ENCODE measurements at places on chromosomes 2 and 18. TPM values are rescaled to one million over a fixed set of nuclear protein-coding genes. Genes with fewer than 3 reads are reported as not detected.

ASXL3 gene
- 4.2 TPM for total RNA-seq

- no peaks in the 10 kb centered on the region for H3K4me1 ChIP-seq
- H3K27ac ChIP-seq, result no peak overlapping the region
- DNase-seq, result no peak
- H3K36me3 ChIP-seq, result no peaks in the 10 kb centered on the region
Measured at GRCh38 chr2:19026261-19026660, 332.2 kb downstream of the OSR1 start.

DNA sequence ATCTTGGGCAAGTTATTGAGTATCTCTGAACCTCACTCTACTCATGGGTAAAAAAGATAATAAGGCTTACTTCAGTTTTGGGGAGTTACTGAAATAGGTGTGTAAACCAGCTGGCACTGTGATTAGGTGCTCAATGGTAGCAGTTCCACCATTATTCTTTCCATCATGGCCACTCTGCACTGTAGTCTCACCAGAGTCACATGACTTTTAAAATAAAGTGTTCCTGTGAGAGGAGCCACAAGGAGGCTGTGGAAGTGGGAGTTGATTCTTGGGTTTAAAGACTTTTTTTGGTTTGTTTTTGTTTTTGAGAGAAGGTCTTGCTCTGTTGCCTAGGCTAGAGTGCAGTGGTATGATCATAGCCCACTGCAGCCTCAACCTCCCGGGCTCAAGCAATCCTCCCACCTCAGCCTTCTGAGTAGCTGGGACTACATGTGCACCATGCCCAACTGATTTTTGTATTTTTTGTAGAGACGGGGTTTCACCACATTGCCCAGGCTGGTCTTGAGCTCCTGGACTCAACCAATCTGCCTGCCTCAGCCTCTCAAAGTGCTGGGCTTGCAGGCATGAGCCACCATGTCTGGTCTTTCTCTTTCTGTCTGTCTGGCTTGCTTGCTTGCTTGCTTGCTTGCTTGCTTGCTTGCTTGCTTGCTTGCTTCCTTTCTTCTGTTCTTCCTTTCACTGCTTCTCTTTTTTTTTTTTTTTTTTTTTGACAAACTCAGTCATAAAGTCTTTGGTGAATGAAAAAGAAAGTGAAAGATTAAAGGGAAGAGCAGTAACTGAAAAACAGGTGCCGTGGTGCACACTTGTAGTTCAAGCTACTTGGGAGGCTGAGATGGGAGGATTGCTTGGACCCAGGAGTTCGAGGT is 21.2 kb upstream of the ACVR1 start:
- no peak for DNase-seq
- no peak overlapping the region for H3K4me3 ChIP-seq
- no peaks in the 10 kb centered on the region for H3K36me3 ChIP-seq

GRCh38 chr2:66032226-66032775 is 402.6 kb upstream of the MEIS1 start:
- no peaks in the 10 kb centered on the region for H3K4me1 ChIP-seq
- H3K4me3 ChIP-seq, result no peak overlapping the region

FSHR gene
- total RNA-seq, result not detected

DNA sequence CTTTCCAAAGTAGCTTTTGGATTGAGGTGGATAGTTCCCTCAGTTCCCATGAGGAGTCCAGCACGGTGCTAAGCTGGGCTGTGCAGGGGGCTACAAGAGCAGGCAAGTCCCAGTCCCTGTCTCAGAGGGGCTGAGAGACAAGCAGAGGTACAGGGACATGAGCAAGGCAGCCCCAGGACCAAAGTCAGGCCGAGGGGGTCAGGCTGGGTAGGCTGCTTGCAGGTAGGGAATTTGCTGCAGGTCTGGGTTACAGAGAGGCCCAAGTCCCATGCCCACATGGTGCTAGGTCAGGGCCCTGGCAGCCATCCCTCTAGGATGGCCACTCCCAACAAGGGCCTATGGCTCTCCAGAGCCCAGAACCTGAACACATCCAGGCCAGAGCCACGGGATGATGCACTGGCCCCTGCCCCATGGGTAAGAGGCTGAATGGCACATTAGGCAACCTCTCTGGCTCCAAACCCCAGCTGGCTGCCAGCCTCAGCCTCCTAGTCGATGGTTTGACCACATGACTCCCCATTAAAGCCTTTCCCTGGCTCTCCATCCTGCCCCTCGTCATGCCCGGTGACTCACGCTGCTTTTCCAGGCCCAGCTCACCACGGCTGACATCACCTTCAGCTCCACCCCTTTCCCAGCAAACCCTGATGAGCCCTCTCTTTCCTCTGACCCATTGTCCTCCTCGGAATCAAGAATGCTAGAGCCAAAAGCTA is 83.7 kb downstream of the SDC1 start:
- H3K27ac ChIP-seq, result no peak overlapping the region
- DNase-seq, result no peak
- H3K4me1 ChIP-seq, result no peaks in the 10 kb centered on the region

TTN gene
- 10.2 TPM for total RNA-seq

- H3K27me3 ChIP-seq, result no peaks in the 10 kb centered on the region
- DNase-seq, result no peak
- no peak overlapping the region for H3K27ac ChIP-seq
- no peaks in the 10 kb centered on the region for H3K4me1 ChIP-seq
- no peaks in the 10 kb centered on the region for H3K36me3 ChIP-seq
Measured at GRCh38 chr2:516944-517343, 160.3 kb downstream of the TMEM18 start.

GRCh38 chr2:227853765-227854271 is 17.6 kb upstream of the DAW1 start:
- DNase-seq, result no peak
- no peak overlapping the region for H3K27ac ChIP-seq
- no peak overlapping the region for H3K4me3 ChIP-seq
- H3K4me1 ChIP-seq, result no peaks in the 10 kb centered on the region
- no peaks in the 10 kb centered on the region for H3K36me3 ChIP-seq

RSAD2 gene
- total RNA-seq, result 5.8 TPM

- H3K4me3 ChIP-seq, result no peak overlapping the region
- no peak for DNase-seq
- H3K4me1 ChIP-seq, result no peaks in the 10 kb centered on the region
Measured at GRCh38 chr18:31487246-31488015, 10.5 kb upstream of the DSG2 start.

KLHL30 gene
- not detected for total RNA-seq

GRCh38 chr2:240302041-240302440 is 133.4 kb upstream of the GPC1 start:
- H3K4me3 ChIP-seq, result no peak overlapping the region
- peak; percentile 26 for DNase-seq
- no peaks in the 10 kb centered on the region for H3K27me3 ChIP-seq
- H3K27ac ChIP-seq, result no peak overlapping the region

DNA sequence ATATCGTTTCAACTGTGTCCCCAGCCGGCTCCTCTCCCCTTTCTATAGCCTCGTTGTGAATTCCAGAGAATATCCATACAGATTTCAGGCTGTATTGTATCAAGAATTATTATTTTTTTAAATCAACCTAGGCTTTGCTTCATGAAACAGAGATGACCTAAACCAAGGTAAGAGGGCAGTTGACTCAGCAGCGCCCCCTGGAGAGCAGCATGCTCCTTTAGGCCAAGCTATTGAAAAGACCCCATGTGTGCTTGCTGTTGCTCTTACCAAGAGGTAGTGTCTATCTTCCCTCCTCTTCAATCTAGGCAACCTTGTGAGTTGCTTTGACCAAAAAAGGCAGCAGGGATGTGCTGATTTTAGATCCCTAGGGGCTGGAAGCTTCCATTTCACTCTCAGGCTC is 426.7 kb upstream of the SMIM21 start:
- H3K4me3 ChIP-seq, result no peak overlapping the region
- DNase-seq, result no peak
- H3K4me1 ChIP-seq, result no peaks in the 10 kb centered on the region
- H3K27me3 ChIP-seq, result no peaks in the 10 kb centered on the region

- H3K4me3 ChIP-seq, result no peak overlapping the region
- H3K4me1 ChIP-seq, result no peaks in the 10 kb centered on the region
- H3K27me3 ChIP-seq, result no peaks in the 10 kb centered on the region
- DNase-seq, result no peak
- H3K27ac ChIP-seq, result no peak overlapping the region
Measured at GRCh38 chr2:51662187-51662586, 630.3 kb upstream of the NRXN1 start.

DNA sequence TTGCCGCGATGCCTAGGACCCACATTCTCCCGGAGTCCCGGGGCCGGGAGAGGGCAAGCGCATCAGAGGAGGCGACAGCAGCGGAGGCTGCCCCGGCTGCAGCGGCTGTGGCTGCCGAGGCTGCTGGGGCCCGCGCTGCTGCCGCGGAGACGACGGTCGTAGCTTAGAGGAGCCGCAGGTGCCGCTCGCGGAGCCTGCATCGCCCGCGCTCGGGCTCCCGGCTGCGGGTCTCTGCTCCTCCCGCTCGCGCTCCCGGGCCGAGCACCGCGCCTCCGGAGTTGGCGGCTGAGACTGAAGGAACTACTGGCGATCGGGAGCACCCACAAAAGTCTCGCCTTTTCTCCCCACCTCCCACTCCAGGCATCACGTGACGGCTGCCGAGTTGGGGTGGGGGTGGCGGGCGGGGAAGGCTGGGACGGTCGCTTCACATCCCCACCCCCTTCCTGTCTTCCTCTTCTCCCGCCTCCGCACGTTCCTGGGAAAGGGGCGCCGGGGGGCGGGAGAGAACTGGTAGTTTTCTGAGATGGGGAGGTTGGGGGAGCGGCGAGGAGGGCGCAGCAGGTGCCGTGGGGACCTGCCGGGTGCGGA is at the start of gene LYPD1:
TSS of gene LYPD1 (minus strand) at position 298 of the 588 bp plus-strand sequence. CDS start at position 25, 273 bp downstream.
- peak within 1 kb of the TSS; percentile 52 for H3K4me3 ChIP-seq
- no peaks in the 10 kb centered on the region for H3K4me1 ChIP-seq
- H3K27me3 ChIP-seq, result no peaks in the 10 kb centered on the region
- H3K27ac ChIP-seq, result no peak within 1 kb of the TSS
- DNase-seq, result no peak

- H3K27ac ChIP-seq, result no peak overlapping the region
- H3K36me3 ChIP-seq, result no peaks in the 10 kb centered on the region
- H3K4me1 ChIP-seq, result no peaks in the 10 kb centered on the region
Measured at GRCh38 chr2:139544186-139544851, 764.1 kb upstream of the NXPH2 start.

C2orf92 gene
- total RNA-seq, result 70.1 TPM

DNA sequence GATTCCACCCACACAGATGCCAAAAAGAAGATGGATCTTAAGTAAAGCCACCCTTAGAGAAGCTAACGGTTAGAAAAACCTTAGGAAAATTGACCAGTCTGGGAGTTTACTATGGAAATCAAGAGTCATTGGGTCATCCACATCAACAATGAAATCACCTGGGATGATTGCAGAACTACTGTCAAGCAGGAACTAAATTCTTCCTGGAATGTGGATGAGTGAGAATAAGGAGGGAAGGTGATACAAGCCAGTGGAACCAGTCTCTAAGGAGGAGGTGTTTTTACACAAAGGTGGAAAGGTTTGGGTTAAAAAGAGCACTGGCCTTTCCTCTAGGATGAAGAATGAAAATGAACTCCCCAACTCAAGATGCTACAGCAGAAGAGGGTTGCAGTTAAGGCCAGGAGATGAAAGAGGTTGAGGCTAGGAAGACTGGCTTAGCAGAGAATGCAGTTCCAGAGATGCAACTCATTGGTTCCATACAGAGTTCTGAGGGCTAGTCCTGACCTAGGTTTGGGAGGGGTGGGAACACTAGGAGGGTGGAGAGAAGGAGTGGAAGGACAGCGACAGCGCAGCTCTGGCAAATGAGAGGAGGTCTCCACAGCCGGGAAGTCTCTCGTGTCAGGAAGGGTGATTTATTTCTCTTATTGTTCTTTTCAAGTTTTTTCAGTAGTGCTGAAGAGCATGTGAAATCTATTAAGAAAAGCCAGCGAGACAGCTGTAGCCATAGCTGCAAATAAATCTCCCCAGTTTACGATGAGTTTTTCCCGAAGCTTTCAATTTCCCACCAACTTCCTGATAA is 27.7 kb upstream of the KDM3A start:
- H3K27ac ChIP-seq, result no peak overlapping the region
- H3K4me3 ChIP-seq, result no peak overlapping the region
- no peaks in the 10 kb centered on the region for H3K4me1 ChIP-seq
- DNase-seq, result no peak
- no peaks in the 10 kb centered on the region for H3K36me3 ChIP-seq

DNA sequence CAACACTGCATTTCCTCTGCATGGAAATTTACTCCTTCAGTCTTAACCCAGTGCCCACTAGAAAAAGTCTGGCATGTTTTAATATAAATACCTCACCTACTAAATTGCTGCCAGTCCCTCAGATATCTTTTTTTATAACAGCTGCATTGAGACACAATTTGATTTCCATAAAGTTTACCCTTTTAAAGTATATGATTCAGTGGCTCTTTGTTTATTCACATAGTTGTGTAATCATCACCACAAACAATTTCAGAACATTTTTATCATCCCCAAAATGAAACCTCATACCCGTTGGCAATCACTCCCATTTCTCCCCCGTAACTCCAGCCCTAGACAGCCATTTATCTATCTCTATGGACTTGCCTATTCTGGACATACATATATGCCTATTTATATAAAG is 17.0 kb upstream of the FRZB start:
- H3K27ac ChIP-seq, result no peak overlapping the region
- no peaks in the 10 kb centered on the region for H3K36me3 ChIP-seq
- H3K27me3 ChIP-seq, result no peaks in the 10 kb centered on the region
- H3K4me3 ChIP-seq, result no peak overlapping the region

DNA sequence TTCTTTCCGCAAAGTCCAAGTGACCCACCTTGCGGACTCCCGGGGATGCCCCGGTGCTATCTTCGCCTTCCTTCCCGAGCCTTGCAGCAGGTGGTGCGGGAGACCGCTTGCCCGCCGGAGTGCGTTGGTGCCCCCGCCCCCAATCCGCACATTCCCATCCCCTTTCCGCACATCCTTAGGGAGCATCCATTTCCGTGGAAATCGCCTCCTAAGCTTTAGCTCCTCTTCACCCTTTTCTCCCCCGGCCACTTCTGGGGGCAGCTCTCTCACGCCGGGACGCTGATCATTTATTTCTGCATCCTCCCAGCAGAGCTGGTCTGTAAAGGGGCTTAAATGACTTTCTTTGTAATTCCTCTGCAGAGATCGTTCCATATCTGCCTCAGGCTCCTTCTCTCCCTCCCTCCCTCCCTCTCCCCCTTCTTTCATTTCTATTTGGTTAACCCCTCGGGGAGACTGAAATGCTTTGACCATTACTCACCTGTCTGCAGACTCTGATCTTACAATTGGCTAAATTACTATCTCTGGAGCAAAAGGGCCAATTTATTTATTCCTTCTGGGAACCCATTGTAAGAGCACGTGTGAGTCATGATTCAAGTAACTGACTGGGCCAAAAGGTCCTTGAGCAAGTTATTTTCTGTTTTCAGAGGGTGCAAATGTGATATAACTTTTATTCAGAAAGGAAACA is 1.3 kb upstream of the LYPD1 start:
- peaks cover 31% of the 10 kb centered on the region for H3K4me1 ChIP-seq
- no peaks in the 10 kb centered on the region for H3K36me3 ChIP-seq
- H3K4me3 ChIP-seq, result no peak overlapping the region
- no peak for DNase-seq

DNA sequence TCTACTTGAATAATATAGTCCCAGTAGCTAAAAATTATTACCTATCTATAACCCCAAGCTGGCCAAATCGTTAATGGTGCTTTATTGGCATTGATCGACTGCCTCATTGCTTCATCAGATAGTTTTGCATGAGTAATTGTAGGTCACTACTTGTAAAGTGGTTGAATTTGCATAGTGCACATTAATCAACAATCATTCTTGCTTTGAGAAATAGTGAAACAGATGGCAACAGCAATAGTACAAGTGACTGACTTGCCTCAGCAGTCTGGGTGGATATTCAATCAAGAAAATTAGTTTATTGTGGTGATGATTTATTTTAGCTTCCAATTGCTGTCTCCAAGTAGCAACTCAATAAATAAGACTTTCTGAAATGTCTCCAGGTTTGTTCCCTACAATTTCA is 117.8 kb upstream of the NRXN1 start:
- no peaks in the 10 kb centered on the region for H3K36me3 ChIP-seq
- H3K4me3 ChIP-seq, result no peak overlapping the region
- H3K27ac ChIP-seq, result no peak overlapping the region
- H3K27me3 ChIP-seq, result no peaks in the 10 kb centered on the region
- no peaks in the 10 kb centered on the region for H3K4me1 ChIP-seq
- DNase-seq, result no peak

EFHD1 gene
- total RNA-seq, result 14.9 TPM

All from Peyer's patch (tissue), 4 donors.